ENCODE measurements at places on chromosomes 6 and 20.

GRCh38 chr6:23478312-23478711 is 647.7 kb upstream of the NRSN1 start:
- no peak for DNase-seq

GRCh38 chr20:21862956-21863355 is 157.5 kb downstream of the PAX1 start:
- no peak for DNase-seq

- DNase-seq, result no peak
Observed at GRCh38 chr6:44435500-44435899, 48.0 kb downstream of the CDC5L start.

DNA sequence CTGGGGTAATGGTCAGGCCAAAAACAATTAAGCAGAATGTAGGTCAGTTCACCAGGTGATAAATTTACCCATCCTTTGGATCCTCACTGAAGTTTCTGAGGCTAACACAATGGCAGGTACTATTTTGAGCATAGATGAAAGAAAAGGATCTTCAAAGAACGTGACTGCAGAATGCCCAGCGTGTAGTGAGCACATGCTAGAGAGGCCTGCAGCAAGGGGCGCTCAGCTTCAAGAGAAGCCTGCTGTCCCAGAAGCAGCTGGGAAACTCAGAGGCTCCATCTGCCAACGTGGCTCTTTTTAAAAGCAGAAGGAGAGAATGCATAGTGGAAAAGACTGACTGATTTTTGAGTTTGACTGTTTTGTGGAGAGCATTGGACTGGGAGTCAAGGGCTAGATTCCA is 57.4 kb downstream of the CD83 start:
- DNase-seq, result no peak

GRCh38 chr6:3348821-3349220 is 90.1 kb downstream of the PSMG4 start:
- no peak for DNase-seq

GRCh38 chr6:69584536-69584912 is 212.3 kb downstream of the LMBRD1 start:
- no peak for DNase-seq
